Tongue (tissue), 3 donors: ENCODE measurements at places on chromosomes 3 and 15. TPM values are rescaled to one million over a fixed set of nuclear protein-coding genes. Genes with fewer than 3 reads are reported as not detected.

- no peak for DNase-seq
Observed at GRCh38 chr3:147620906-147621305, 211.7 kb downstream of the ZIC1 start.

DNA sequence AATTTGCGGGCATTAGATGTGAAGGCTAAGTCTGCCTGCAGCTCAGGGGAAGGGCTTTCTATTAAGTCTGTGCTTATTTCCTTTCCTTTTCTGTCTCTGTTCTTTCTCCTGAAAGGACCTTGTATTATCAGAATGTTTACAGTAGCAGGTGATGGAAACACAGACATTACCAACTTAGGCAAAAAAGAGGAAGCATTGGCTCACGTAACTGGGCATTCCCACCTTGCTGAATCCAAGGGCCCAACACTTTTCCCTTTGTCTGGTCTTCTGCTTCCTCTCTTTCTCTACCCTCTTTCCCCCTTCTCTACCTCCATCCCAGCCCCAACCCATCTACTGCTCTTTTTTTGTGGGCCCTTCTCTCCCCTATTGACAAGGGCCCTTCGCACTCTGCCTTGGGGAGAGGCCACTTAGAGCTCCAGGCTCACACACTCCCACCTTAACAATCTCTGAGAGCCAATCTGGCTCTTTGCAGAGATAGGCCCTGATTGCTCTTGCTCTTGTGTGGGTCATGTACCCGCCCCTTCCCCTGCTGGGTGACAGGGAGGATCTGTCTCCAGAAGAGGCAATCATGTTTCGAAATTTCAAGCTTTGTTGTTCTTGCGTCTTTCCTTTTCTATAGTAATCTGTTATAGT is 35.0 kb downstream of the ACAA1 start:
- no peak for DNase-seq

GRCh38 chr15:88440021-88440420 is 27.2 kb downstream of the MRPL46 start:
- no peak for DNase-seq

DNA sequence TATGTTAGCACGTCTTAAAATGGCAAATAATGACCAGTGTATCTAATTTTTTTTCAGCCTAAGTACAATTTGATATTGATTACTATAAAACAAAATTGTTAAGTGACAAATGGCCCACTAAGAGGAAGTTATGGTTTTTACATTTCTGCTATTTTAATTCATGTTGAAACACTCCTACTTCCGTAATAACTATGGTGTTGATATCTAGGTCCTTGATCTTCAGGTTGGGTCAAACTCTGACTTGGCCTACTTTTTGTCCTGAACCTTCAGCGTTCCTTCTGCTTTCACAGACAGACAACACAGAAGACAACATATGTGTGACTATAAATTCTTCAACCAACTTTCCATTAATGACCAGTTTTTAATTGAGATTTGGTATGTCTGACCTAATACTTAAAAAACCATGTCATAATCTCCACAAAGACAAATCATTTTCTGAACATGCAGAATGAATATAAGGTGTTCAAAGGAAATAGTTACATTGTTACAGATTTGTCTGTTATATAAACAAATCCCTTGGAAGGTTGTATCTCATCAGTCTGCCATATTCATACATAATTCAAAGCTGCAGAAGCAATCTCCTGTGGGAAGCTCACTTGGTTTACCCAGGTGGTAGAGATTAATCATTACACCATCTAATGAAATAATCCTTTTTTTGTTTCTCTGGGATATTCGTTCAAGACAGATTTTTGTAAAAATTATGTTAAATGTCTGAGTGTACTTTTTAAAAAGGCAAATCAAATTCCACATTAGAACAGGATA is 92.1 kb upstream of the TSPAN3 start:
- DNase-seq: no peak

DNA sequence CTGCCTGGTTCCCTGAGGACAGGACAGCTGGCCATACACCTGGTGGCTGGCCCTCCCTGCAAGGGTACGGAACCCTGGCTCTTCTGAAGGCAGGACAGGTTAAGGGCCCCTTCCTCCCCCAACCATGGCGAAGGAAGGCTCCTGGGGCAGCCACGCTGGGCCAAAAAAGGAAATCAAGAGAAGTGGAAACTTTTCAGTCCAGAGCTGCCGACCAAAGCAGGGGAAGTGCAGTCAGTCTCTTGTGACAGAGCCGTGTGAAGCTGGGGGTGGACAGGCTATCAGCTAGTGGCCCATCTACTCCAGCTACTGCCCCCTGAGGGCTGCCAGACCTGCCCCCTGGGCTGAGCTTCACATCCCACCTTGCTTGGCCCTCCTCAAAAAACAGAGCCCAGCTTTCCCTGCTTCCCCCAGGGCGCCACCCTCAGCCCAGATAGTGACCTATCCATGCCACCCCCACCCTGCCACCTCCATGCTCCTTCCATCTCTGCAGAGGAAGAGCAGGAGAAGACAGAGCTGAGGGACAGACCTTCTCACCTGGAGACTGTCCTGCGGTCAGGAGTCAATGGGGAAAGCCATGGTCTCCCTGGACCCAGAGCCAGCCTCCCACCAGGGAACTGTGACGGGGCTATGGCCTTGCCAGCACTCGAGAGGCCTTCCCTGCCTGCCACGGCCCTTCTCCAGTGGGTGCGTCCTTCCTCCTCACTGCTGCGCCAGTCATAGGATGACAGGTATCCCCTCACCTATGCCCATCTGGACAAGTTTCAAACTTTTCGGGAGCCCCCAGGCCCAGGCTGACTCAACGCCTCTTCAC is 4.6 kb downstream of the SEMA7A start:
- no peak for DNase-seq

DNA sequence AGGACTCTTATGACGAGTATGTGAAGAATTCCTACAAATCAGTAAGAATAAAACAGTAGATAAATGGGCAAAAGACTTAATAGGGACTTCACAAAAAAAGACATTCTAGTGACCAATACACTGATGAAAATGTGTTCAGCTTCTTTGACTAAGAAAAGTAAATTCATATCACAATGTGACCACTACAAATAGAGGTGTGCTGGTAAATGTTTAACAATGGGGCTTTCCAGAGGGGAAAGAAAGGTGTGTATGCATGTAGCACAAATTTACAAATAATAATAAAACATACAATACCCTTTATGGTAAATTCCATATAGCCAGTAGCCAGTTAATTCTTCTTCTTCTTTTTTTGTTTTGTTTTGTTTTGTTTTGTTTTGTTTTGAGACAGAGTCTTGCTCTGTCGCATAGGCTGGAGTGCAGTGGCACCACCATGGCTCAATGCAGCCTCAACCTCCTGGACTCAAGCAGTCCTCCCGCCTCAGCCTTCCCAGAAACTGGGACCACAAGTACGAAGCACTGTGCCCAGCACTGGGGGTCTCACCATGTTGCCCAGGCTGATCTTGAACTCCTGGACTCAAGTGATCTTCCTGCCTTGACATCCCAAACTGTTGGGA is 17.5 kb upstream of the NMD3 start:
- no peak for DNase-seq

GRCh38 chr3:58391156-58391865 is 42.3 kb downstream of the PDHB start:
- DNase-seq: no peak

GRCh38 chr15:71325481-71325880 is 210.2 kb downstream of the THSD4 start:
- DNase-seq: no peak

DNA sequence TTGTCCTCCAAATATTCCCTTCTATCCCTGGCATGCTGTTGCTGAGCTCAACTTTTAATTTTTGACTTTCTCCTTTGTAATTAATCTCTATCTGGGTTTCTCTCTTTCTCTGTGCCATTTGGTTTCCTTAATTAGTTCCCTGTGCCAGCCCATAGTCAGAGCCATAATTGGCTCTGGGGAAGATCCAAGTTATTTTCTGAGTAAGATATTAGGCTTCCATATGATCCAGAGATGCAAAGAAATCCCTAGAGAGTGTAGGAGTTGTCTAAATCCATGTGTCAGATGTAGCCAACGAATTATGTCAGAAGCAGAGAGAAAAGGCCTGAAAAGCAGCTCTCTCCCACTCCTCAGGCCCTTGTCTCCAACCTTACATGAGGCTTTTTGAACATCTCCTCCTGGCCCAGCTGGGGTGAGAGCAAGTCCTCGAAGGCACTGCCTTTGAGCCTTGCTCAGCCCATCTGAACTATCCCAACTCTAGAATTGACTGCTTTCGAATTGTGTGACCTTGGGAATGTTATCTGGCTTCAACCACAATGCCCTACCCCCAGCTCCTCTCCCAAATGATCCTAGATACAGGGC is 46.4 kb downstream of the MOBP start:
- no peak for DNase-seq

- no peak for DNase-seq
Observed at GRCh38 chr3:64195789-64196188, 29.5 kb downstream of the PRICKLE2 start.

- no peak for DNase-seq
Observed at GRCh38 chr3:50356553-50356952, 2.8 kb downstream of the TMEM115 start.

- DNase-seq: peak; percentile 55
Observed at GRCh38 chr3:53046171-53047170, 598 bp upstream of the SFMBT1 start.

GRCh38 chr15:42140383-42141070 is 15.9 kb downstream of the PLA2G4F start:
- no peak for DNase-seq

- no peak for DNase-seq
Observed at GRCh38 chr3:100396967-100397366, 3.9 kb downstream of the TOMM70 start.

GRCh38 chr15:72173401-72173800 is 24.2 kb downstream of the GRAMD2A start:
- DNase-seq: no peak

GRCh38 chr3:171804618-171805389 is 5.5 kb downstream of the PLD1 start:
- no peak for DNase-seq

- DNase-seq: no peak
Observed at GRCh38 chr3:61570813-61571212, 9.4 kb downstream of the PTPRG start.

DNA sequence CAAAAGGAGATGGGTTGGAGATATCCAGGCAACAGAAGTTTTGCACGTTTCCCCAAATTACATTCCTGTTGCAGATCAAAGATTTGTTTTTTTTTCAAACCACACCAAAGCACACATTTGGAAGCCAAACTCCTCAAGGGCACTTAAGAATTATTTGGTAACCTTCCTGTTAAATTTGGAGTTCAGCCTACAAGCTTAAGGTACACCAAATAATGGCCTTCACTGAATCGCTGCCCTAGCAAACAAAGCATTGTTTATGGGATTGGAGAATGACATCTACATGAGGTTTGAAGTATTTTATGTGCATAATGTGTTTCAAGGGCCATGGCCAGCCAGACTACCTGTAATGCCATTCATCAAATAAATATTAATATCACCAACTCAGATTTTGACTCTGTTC is 357.9 kb downstream of the RORA start:
- no peak for DNase-seq

- peak; percentile 54 for DNase-seq
Observed at GRCh38 chr3:113531826-113532697, at the start of gene SIDT1. SIDT1 (plus strand) TSS chr3:113532555; CDS start chr3:113533022, 467 bp downstream.

The CFAP92 gene
- total RNA-seq: 0.10 TPM

The GOLGA6L7 gene
- total RNA-seq: not detected

The CELSR3 gene
- total RNA-seq: 0.51 TPM

The ACP3 gene
- 8.3 TPM for total RNA-seq

The C3orf20 gene
- not detected for total RNA-seq

The FETUB gene
- total RNA-seq: not detected

The MPI gene
- 81.8 TPM for total RNA-seq
